ENCODE measurements at places on chromosomes 16 and 17. TPM values are rescaled to one million over a fixed set of nuclear protein-coding genes. Genes with fewer than 3 reads are reported as not detected.
A peak's percentile ranks its signal among the peaks of the same experiment; 100 is the strongest.

Gene SLC47A1
- total RNA-seq = 0.11 TPM

Gene USP10
- 116 TPM for total RNA-seq

Gene GLIS2
- total RNA-seq = 0.77 TPM

Gene SLC9A5
- 8.1 TPM for total RNA-seq

Gene MT1F
- 9.0 TPM for total RNA-seq

Gene CTRB1
- total RNA-seq = not detected

Gene FOXF1
- total RNA-seq = not detected

Gene PIMREG
- 4.6 TPM for total RNA-seq

Gene HSF5
- 3.2 TPM for total RNA-seq

Gene KRTAP3-1
- not detected for total RNA-seq

Gene HS3ST6
- not detected for total RNA-seq

Gene ATXN1L
- total RNA-seq = 13.6 TPM

DNA sequence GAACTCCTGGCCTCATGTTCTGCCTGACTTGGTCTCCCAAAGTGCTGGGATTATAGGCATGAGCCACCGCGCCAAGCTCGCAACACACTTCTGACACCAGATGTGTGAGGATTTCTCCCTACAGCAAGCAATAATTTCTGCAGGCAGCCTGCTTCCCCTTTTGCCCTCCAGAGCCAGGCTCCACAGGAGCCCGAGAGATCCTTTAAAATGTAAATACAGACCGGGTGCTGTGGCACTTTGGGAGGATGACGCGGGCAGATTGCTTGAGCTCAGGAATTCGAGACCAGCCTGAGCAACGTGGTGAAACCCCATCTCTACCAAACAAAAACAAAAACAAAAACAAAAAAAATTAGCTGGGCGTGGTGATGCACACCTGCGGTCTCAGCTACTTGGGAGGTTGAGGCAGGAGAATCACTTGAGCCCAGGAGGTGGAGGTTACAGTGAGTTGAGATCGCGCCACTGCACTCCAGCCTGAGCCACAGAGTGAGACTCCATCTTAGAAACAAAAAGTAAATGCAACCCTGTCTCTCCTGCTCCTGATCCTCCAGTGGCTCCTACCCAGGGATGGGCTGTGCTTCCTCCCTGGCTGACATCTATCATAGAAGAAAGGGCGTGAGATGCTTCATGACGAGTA is 14.7 kb downstream of the C16orf96 start:
- H3K4me1 ChIP-seq = peaks cover 5% of the 10 kb centered on the region
- no peaks in the 10 kb centered on the region for H3K36me3 ChIP-seq
- H3K27me3 ChIP-seq = no peaks in the 10 kb centered on the region
- DNase-seq = no peak
- no peak overlapping the region for H3K27ac ChIP-seq

DNA sequence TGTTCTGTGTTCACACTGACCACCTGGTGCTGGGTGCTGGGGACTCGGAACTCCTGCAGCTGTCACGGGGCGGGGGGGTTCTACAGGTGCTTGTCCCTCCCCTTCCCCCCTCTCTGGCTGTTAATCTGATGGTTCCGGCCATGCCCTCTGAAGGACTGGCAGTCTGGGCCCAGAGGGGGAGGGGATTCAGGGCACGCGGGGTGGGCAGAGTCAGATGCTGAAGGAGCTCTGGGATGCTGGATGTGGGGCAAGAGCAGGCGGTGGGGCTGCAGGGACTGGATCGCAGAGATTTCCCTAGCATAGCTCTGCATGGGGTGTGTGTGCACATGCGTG is 5.4 kb upstream of the TBX21 start:
- peak; percentile 0 for DNase-seq
- H3K4me3 ChIP-seq = no peak overlapping the region
- no peaks in the 10 kb centered on the region for H3K36me3 ChIP-seq

DNA sequence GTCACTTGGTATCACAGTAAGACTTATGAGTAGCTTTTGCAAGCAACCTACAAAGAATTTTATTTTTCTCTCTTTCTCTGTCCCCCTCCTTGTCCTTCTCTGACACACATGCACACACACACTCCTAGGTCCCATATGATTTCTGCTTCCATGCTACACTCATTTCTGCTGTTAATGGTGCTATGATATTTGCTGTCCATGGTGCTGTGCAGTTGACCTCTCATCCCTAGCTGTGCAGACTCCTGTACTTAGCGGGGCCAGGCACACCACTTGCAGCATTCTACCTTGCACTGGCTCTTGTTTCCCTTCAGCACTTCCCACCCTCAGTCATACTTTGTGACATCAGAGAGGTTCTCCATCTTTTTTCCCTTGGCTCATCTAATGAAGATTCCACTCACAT is 158.9 kb upstream of the CNTNAP4 start:
- no peaks in the 10 kb centered on the region for H3K36me3 ChIP-seq
- H3K27ac ChIP-seq = no peak overlapping the region
- no peak overlapping the region for H3K4me3 ChIP-seq

- H3K4me1 ChIP-seq = no peaks in the 10 kb centered on the region
- peaks cover 4% of the 10 kb centered on the region for H3K27me3 ChIP-seq
- H3K36me3 ChIP-seq = no peaks in the 10 kb centered on the region
- no peak overlapping the region for H3K27ac ChIP-seq
- no peak overlapping the region for H3K4me3 ChIP-seq
- no peak for DNase-seq
Measured at GRCh38 chr16:73279451-73279850, 231.5 kb upstream of the ZFHX3 start.

DNA sequence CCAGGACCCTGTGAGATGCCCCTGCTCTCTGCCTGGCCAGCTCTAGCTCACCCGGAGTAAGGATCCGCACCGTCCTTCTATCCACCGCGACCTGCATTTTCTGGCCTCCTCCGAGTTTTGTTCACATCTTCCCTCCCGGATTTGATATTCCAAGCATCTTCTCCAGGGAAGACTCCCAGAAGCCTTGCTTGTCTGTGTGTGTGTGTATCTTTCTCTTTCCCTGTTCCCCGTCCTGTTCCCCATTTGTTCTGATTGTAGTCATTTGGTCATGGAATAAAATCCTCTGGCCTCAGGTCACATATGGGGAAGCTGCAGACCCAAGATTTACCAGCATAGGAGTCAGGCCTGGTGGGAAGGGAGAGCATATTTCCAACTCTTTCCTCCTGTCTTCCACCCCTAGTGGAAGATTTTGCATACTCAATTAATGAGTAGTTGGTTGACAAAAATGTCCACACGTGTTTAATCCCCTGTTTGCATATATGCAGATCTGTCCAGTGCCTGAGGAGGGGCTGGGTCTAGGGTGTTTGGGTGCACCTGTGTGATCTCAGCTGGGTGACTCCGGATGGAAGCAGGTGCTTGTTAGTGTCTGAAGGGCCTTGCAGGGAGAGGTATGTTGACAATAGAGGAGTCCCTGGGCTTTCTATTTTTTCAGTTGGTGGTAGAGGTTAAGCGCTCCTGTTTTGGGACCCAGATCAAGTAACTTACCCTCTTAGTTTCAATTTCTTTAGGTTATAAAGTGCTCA is 1.9 kb downstream of the PRAC1 start:
- H3K4me3 ChIP-seq = no peak overlapping the region
- H3K27me3 ChIP-seq = peaks cover 83% of the 10 kb centered on the region
- peaks cover 33% of the 10 kb centered on the region for H3K4me1 ChIP-seq
- DNase-seq = no peak
- no peak overlapping the region for H3K27ac ChIP-seq
- no peaks in the 10 kb centered on the region for H3K36me3 ChIP-seq

- H3K36me3 ChIP-seq = no peaks in the 10 kb centered on the region
- no peaks in the 10 kb centered on the region for H3K27me3 ChIP-seq
- DNase-seq = no peak
- H3K4me3 ChIP-seq = no peak overlapping the region
- no peak overlapping the region for H3K27ac ChIP-seq
Measured at GRCh38 chr17:41176744-41177387, 1.2 kb downstream of the KRTAP4-2 start.

DNA sequence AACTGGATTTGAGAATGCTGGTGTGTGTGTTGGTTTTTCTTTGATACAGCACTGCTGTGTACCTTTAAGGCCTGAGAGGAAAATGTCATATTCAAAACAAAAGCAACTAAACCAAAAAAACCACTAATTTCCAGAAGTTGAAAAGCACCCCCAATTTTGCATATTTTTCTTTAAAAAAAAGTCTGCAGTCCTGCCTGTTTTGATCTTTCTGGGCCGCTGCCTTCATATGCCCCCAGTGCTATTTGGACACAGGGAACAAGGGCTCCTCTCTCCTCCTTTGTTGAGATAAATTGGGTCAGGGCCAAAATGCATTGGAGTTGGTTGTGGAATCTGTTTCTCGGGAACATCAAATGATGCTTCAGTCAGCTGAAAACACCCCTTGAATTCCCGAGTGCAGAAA is 26.9 kb downstream of the GPT2 start:
- H3K27me3 ChIP-seq = no peaks in the 10 kb centered on the region
- no peak overlapping the region for H3K27ac ChIP-seq
- DNase-seq = no peak
- peaks cover 9% of the 10 kb centered on the region for H3K4me1 ChIP-seq
- H3K4me3 ChIP-seq = no peak overlapping the region

DNA sequence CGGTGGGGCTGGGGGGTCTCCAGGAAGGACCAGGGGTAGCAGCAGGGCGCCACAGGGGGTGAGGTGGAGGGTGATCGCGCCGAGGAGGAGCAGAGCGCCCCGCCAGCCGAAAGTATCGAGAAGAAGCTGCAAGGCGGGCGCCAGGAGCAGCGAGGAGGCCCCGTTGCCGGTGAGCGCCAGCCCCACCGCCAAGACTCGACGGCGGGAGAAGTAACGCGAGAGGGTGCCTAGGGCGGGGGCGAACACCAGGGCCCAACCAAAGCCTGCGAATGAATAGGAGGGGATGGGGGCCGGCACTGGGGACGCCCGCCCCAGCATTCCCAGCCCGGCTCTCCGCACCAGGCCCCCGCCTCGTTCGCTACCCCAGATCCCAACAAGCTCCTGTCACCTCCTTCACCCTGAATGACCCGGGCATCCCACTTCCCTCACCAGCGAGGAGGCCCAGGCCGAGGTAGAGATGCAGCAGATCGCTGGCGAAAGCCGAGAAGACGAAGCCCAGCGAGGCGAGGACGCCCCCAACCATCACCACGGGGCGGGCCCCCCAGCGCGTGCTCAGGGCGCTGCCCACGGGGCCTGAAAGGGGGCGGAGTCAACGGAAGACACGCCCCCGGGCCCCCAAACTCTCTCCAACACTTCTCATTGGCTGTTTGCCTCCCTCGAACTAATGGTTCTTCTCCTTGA is 1.3 kb downstream of the SLC16A11 start:
- H3K4me3 ChIP-seq = peak overlapping the region; percentile 77
- DNase-seq = peak; percentile 78
- H3K4me1 ChIP-seq = peaks cover 46% of the 10 kb centered on the region
- H3K36me3 ChIP-seq = peaks cover 1% of the 10 kb centered on the region

GRCh38 chr17:39026980-39027451 is 59.8 kb upstream of the FBXO47 start:
- H3K27ac ChIP-seq = no peak overlapping the region
- H3K4me3 ChIP-seq = peak overlapping the region; percentile 39
- H3K4me1 ChIP-seq = peaks cover 11% of the 10 kb centered on the region
- peak; percentile 63 for DNase-seq

DNA sequence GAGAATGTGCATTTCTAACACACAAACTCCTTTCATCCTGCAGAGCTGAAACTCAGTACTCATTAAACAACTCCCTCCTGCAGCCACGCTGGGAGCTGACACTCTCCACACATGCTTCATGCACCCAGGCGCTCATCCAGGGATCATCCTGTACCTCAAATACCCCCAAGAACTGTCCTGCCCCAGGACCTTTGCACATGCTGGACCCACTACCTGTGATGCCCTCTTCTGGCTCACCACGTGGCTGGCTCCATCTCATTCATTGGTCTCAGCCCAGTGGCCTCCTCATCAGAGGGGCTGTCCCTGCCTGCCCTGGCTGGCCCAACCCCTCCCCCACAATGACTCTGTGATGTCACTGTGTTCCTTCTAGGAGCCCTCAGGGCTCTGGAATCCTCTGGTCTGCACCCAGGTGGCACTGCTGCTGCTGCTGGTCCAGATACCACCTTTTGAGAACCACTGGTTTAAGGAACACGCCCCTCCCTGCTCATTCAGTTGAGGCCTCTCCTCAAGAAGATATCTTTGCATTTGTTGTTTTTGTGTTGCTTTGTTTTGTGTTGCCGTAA is 160.9 kb upstream of the FOXF1 start:
- no peak overlapping the region for H3K27ac ChIP-seq
- H3K36me3 ChIP-seq = no peaks in the 10 kb centered on the region
- H3K4me1 ChIP-seq = no peaks in the 10 kb centered on the region
- no peak overlapping the region for H3K4me3 ChIP-seq

- no peak overlapping the region for H3K4me3 ChIP-seq
- H3K4me1 ChIP-seq = no peaks in the 10 kb centered on the region
- no peaks in the 10 kb centered on the region for H3K27me3 ChIP-seq
- no peaks in the 10 kb centered on the region for H3K36me3 ChIP-seq
- no peak for DNase-seq
Measured at GRCh38 chr17:65072660-65073071, 16.1 kb upstream of the GNA13 start.

GRCh38 chr16:10992797-10993196 is 48.4 kb downstream of the CLEC16A start:
- H3K4me1 ChIP-seq = peaks cover 48% of the 10 kb centered on the region
- no peaks in the 10 kb centered on the region for H3K27me3 ChIP-seq
- H3K4me3 ChIP-seq = no peak overlapping the region
- peak; percentile 62 for DNase-seq
- no peak overlapping the region for H3K27ac ChIP-seq
- H3K36me3 ChIP-seq = peaks cover 45% of the 10 kb centered on the region

GRCh38 chr16:48206594-48207242 is 37.4 kb upstream of the LONP2 start:
- H3K27ac ChIP-seq = no peak overlapping the region
- H3K36me3 ChIP-seq = no peaks in the 10 kb centered on the region
- peak; percentile 19 for DNase-seq
- H3K4me1 ChIP-seq = peaks cover 2% of the 10 kb centered on the region
- peaks cover 9% of the 10 kb centered on the region for H3K27me3 ChIP-seq

- no peak for DNase-seq
- peaks cover 43% of the 10 kb centered on the region for H3K4me1 ChIP-seq
- no peak overlapping the region for H3K27ac ChIP-seq
- H3K36me3 ChIP-seq = no peaks in the 10 kb centered on the region
- no peak overlapping the region for H3K4me3 ChIP-seq
Measured at GRCh38 chr16:89921131-89921701, 1.9 kb upstream of the TUBB3 start.

DNA sequence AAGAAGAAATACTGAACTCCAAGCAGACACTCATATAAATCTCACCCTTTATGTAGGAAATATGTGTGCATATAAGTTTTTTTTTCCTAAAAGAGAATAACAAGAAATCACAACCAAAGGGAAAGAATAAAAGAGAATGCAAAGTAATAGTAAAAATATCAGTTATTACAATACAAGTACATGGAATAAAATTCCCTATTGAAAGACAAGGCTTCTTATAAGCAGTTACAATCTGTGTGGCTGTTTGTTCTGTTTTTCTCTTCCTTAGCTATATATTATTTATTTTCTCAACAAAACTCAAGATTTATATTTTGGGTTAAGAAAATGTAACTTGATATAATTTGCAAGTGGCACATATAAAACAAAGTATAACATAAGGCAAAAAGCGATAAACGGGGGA is 41.7 kb downstream of the SLC5A11 start:
- DNase-seq = no peak
- H3K27ac ChIP-seq = no peak overlapping the region
- H3K27me3 ChIP-seq = peaks cover 3% of the 10 kb centered on the region
- no peak overlapping the region for H3K4me3 ChIP-seq
- H3K4me1 ChIP-seq = no peaks in the 10 kb centered on the region

- H3K27ac ChIP-seq = no peak overlapping the region
- DNase-seq = peak; percentile 6
- no peaks in the 10 kb centered on the region for H3K36me3 ChIP-seq
- no peak overlapping the region for H3K4me3 ChIP-seq
Measured at GRCh38 chr16:68605746-68606145, 39.4 kb upstream of the CDH3 start.
